Activated CD4-positive, alpha-beta T cell treated with anti-CD3 and anti-CD28 coated beads, Interleukin-2, amount 50 U/mL, for 48 hours (primary cell): ENCODE measurements at places on chromosomes 11 and 22.

GRCh38 chr11:9775398-9775779 is 111.5 kb downstream of the SWAP70 start:
- DNase-seq: no peak

DNA sequence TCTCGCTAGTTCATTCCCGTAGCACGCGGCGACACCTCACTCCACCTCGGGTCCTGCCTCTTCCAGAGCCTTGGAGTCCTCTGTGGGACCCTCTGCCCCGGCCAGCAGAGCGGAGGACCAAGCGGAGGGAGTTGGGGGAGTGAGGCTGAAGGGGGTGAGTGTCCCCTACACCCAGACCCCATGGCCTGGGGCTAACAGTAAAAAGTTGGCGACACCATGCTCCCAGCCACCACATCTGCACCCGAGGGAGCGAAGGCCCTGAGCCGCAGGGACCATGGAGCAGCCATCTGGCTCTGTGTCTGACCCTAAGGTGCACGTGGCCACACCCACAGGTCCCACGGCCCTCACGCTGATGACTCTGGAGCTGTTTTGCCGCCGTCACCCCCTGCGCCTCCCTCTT is 293.8 kb downstream of the BRD1 start:
- no peak for DNase-seq

DNA sequence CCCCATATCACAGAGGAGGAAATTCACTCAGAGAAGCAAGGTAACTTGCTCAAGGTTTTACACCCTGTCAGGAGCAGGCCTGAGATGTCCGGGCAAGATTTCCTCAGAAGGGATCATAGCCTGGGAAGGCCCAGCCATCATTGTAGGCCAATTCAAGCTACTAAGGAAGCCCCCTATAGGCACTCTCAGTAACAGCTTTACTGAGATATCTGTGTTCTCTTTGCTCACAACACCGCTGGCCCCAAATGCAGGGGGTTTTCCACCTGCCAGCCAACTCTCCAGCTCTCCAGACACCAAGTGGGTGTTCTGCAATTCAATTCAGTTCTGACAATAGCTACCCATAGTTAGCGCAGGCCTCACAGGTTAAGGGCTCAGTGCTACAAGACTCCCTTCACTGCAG is 84.0 kb downstream of the SLC36A4 start:
- no peak for DNase-seq

DNA sequence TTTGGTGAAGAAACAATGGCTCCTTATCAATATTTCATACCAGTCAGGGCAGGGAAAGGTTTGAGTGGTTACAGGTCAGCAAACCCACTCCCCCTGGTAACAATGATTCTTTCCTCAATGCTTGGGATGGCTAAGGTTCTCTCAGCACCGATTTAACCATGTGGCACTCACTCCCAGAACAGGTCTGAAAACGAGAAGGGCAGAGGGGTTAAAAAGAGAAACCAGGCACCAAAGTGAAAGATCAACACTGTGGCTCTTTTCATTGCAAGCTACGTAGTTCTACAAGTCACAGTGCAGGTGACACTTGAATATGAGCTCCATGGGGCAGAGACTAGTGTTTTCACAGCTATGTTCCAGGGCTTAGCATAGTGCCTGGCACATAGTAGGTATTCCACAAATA is 132.4 kb downstream of the PLEKHA7 start:
- no peak for DNase-seq

- DNase-seq: peak; percentile 51
Observed at GRCh38 chr11:15770798-15771414, 585.4 kb downstream of the SOX6 start.

DNA sequence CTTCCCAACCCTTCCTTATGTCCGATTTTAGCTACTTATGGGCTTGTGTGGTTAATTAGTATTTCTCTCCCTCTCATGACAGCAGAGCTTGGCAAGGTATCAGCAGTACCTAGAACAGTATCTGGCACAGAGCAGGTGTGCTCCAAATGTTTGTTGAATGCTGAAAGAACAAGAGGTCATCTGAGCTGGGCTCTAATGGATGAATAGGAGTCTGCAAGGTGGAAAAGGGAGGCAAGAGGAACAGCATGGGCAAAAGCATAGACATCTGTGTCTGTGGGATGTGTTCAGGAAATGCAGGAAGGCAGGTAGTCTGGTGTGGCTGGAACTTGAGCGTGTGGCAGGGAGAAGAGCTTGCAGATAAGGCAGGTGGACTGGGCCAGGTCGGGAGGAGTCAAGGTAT is 19.0 kb downstream of the PRG3 start:
- no peak for DNase-seq

GRCh38 chr11:20644360-20644759 is 25.0 kb upstream of the NELL1 start:
- no peak for DNase-seq

GRCh38 chr11:132674151-132674550 is 858.1 kb downstream of the OPCML start:
- DNase-seq: no peak

DNA sequence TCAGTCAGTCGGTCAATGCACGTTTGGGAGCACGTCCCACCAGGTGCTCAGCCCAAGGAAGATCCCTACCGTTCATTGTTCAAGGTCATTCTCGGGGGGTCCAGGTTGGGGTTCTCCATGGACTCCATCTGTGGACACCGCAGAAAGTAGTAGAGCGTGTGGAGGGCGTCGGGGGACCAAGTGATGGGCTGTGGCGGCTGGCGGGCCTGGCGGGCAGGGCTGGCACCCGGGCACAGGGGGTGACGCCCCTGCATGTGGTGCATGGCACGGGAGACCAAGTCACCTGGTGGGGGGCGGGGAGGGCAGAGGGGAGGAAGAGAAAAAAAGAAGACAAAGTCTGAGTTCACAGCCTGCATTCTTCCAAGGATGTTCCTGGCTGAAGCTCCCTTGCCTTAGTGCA is 91.8 kb downstream of the NAT10 start:
- no peak for DNase-seq

GRCh38 chr11:29224739-29225384 is 792.0 kb downstream of the KCNA4 start:
- DNase-seq: no peak

DNA sequence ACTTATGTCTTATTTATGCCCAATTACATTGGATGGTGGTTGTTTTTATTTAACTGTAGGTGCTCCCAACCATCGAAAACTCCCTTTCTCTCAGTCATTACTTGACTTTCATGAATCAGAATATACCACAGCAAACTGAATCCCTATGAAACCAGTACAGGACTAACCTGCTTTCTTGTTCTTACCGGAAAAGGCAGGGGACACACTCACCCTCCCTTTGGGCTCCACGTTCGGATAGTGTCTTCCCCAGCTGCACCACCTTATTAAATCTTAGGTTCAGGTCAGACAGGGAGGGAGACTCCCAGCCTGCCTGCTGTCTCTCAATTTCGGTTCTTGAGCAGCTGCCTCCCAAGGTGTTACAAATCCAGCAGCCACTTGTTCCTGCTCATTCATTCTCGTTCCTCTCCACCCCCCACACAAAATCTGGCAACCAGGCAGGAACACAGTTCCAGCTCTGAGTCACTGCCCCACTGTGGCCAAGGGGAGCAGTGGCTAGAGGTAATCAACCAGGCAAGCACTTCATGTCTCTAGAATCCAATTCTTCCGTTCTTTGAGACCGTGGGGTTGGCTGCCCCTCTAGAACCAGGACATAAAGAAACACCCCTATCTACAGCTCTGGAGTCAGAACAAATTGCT is 133.0 kb downstream of the PLEKHA7 start:
- no peak for DNase-seq

DNA sequence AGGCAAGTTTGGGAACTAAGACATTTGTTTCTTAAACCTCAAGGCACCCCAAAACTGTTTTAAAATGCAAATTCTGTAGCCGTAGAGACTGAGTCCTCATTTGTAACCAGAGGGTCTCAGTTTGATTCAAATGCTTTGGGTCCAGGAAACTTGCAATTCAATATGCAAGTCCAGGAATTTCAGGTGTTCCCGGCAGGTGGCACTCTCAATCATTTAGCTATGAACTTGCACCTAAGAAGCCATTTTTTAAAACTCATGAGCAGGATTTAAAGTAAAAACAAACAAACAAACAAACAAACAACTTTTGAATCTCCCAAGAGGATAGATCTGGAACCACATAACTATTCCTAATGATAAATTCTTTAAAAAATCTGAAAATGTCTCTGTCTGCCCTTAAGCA is 8.7 kb upstream of the ABTB2 start:
- DNase-seq: peak; percentile 8

GRCh38 chr11:64207256-64208085 is 950 bp downstream of the FERMT3 start:
- peak; percentile 88 for DNase-seq

- no peak for DNase-seq
Observed at GRCh38 chr22:48015701-48016100, 1253.3 kb downstream of the TBC1D22A start.

DNA sequence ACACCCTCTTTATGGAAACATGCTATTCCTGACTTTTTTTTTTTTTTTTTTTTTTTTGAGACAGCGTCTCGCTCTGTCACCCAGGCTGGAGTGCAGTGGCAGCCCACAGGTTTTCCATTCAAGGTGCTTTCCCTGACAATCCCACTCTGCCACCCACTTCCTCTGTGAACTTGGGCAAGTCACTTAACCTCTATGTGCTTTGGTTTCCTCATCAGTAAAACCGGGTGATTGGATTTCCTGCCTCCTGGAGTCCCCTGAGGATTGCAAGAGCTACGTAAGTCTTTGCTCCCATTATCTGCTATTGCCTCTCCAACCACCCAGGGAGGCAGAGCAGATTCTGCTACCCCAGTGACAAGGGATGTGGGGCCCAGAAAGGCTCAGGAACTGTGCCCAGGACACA is 54.1 kb downstream of the CELSR1 start:
- DNase-seq: peak; percentile 13

GRCh38 chr11:27040302-27041115 is at the start of gene BBOX1:
BBOX1 (plus strand) TSS chr11:27040815; CDS start chr11:27055431, 14,616 bp downstream.
- DNase-seq: no peak

DNA sequence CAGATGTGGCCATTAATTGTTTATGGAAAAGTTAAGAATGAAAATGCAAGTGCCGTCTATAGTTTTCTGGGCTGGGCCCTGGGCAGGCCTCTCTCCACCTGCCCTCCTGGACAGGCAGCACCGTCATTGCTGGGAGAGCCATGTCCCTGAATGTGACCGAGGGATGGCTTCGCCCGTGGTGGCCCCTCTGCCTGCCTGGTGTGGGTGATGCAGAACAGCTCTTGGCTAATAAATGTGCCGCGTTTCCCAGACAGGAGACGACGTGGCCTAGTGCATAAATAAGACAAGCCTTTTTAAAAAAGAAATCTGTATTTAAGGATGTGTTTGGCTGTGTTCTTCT is 407.3 kb downstream of the TBC1D22A start:
- DNase-seq: no peak

GRCh38 chr22:47129902-47130635 is 367.6 kb downstream of the TBC1D22A start:
- DNase-seq: peak; percentile 9

- no peak for DNase-seq
Observed at GRCh38 chr11:67616431-67617242, 9.9 kb downstream of the NDUFV1 start.

DNA sequence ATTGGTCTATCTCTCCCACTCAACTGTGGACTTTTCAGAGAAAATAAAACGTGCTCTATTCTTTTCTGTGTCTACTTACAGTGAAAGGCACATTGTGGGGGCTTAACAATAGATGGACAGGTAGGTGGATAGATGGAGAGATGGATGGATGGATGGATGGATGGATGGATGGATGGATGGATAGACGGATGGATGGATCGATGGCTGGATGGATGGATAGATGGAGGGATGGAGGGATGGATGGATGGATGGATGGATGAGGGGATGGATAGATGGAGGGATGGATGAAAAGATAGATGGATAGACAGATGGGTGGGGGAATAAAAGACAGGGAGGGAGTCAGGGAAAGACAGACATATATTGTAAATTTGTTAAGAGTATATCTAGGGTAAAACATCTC is 14.2 kb upstream of the SLC1A2 start:
- DNase-seq: no peak

GRCh38 chr11:33195462-33196173 is 34.3 kb upstream of the CSTF3 start:
- DNase-seq: no peak

DNA sequence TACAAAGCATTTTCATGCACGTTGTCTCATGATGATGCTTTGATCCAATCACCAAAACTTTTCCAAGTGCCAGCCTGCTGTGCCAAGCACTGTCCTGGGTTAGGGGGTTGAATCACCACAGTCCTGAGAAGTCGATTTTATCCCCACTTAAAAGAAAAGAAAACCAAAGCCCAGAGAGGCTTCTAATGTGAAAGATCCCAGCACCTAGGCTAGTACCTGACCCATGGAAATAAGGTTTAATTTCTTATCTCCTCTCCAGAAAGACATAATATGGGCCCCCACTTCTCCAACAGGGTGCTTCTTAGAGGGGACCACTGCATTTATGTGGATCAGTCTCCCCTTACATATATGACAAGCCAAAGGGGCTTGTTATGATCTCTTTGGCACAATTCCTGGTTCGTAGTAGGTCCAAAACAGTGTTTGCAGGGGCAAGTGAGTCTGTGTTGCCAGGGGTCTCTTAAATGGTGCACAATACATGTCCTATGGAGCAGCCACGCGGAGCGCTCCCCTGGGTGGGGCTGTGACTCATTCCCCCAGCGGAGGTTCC is 1.9 kb upstream of the BCL9L start:
- DNase-seq: no peak

- no peak for DNase-seq
Observed at GRCh38 chr22:44389181-44389580, 76.4 kb upstream of the SHISAL1 start.

DNA sequence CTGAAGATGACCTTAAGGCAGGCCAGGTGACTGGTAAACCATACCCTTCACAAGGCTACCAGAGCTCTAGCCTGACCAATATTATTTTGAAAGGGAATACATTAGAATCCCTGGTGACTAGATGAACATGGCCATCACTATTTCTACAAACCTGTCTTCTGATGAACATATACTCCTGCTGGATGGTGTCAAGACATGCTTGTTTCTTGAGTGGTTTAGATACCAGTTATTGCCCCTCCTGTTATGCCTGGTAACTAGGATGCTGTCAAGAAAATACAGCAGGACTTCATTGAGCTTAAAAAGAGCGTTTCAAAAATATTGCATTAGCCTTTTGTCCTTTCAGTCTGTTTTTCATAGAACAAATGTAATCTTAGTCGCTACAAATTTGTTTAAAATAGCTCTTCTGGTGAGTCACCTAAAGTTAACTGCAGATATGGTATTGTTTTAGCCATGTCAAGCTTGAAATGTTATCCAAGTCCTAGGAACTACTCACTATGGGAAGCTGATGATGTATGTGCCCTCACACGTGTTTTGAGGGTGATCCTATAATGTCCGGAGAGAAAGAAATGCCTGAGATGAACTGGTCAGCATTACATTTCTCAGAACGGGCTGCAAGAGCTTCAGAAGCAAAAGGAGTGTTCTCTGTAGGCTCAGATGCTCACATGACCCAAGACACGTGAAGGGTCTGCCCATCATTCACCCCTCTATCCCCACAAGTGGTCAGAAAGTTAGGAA is 20.6 kb downstream of the ADM start:
- DNase-seq: no peak

GRCh38 chr11:34157163-34157562 is 51.7 kb downstream of the NAT10 start:
- no peak for DNase-seq

DNA sequence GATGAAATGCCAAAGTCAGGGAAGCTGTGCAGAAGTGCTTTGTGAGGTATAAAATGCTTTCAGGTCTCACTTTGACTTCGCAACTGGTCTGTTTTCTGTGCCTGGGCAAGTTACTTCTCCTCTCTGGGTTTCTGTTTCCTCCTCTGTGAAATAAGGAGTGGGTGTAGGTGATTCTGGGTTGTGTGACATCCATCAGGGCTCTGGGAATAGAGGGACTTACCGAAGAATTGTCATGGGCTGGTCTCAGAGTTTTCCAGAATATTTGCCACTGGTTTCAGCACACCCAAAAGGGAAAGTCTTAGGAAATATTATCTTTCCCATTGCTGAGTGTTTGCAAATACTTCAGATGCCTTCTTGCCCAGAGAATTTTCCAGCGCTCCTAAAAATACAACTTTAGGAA is 118.4 kb downstream of the KIAA1671 start:
- no peak for DNase-seq
